ENCODE measurements at places on chromosomes 11 and 22.
A peak's percentile ranks its signal among the peaks of the same experiment; 100 is the strongest.

GRCh38 chr22:27226666-27227065, 569.3 kb downstream of the MIAT start:
- DNase-seq: no peak

DNA sequence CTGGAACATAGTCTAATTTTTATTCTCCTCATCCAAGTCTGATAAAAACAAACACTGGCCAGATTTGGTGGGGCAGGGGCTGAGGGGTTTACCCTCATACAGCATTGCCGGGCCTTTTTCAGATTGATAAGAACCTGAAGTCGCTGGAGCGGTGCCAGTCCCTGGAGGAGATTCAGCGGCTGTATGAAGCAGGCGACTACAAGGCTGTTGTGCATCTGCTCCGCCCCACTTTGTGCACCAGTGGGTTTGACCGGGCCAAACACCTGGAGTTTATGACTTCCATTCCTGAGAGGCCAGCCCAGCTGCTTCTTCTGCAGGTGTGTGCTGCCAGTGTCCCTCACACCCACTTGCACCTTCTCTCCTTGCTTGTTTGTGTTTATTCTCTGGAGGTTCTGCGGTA, 55.8 kb downstream of the CABIN1 start:
- DNase-seq: no peak

- no peak for DNase-seq
Observed at GRCh38 chr11:3738241-3738640, 59.1 kb downstream of the NUP98 start.

GRCh38 chr11:22666688-22667439, 453 bp downstream of the GAS2 start:
- DNase-seq: no peak

- peak; percentile 22 for DNase-seq
Observed at GRCh38 chr11:58575377-58576020, at the start of gene LPXN. Gene LPXN (minus strand): TSS chr11:58575856. CDS start chr11:58575772, 84 bp downstream.
